ENCODE measurements at places on chromosomes 11 and 22. TPM values are rescaled to one million over a fixed set of nuclear protein-coding genes. Genes with fewer than 3 reads are reported as not detected.

Gene NAALAD2
- 0.09 TPM for total RNA-seq

Gene KCTD14
- total RNA-seq = 0.29 TPM

Gene MOGAT2
- 0.09 TPM for total RNA-seq

Gene OR51A2
- total RNA-seq = not detected

Gene OR5AK2
- not detected for total RNA-seq

Gene OR10A2
- total RNA-seq = not detected

Gene KIAA0930
- total RNA-seq = 12.1 TPM

Gene PIWIL4
- 10.2 TPM for total RNA-seq

Gene ZNF214
- 0.29 TPM for total RNA-seq
